ENCODE measurements at places on chromosomes 7 and 10. TPM values are rescaled to one million over a fixed set of nuclear protein-coding genes. Genes with fewer than 3 reads are reported as not detected.

Gene ARMS2
- not detected for total RNA-seq

Gene SLC26A5
- 0.22 TPM for total RNA-seq

Gene IDI2
- not detected for total RNA-seq

Gene HKDC1
- 37.8 TPM for total RNA-seq

Gene ANKRD1
- not detected for total RNA-seq

Gene GUSB
- total RNA-seq, result 99.5 TPM

Gene GIMAP6
- 6.4 TPM for total RNA-seq
